Stimulated activated CD8-positive, alpha-beta memory T cell treated with anti-CD3 and anti-CD28 coated beads, Interleukin-4, amount 100 ng/mL, for 24 hours (primary cell): ENCODE measurements at places on chromosomes 3 and 15.

- no peak for DNase-seq
Measured at GRCh38 chr3:157589211-157589610, 86.0 kb upstream of the VEPH1 start.

DNA sequence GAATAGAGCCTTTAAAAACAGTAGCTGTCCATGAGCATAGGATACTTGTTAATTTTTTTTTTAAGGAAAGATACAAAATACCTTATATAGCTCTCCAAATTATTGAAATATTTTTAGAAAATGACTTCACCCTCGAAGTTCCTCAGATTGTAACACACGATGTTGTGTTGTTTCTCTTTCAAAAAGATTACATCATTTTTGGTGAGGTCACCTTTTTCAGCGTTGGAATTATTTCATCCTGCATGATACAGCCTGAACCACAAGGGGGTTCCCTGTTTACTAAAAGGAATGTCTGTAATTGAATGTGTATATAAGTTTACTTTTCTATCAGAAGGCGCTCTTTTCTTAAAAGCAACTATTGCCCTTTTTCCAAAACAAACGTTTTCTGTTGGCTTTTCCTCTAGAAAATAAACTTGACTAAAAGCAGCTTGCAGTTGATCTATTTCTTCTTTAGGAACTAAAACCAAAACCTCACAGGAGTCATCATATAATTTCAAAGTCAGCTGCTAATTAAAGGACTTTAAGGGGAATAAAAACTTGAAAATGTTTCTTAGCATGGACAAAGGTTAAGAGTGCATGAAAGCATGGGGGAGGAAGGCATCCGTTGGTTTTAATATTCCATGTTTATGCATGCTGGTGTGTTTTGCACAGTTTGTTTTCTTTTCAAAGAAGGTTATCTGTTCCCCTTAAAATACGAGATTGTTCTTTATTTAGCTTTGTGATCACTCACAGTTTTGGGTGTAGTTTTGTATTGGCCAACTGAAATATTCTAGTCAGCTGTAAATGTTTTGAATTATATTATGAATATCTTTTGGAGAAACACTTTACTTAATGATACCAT lies 29.4 kb downstream of the LYSMD4 start:
- no peak for DNase-seq

DNA sequence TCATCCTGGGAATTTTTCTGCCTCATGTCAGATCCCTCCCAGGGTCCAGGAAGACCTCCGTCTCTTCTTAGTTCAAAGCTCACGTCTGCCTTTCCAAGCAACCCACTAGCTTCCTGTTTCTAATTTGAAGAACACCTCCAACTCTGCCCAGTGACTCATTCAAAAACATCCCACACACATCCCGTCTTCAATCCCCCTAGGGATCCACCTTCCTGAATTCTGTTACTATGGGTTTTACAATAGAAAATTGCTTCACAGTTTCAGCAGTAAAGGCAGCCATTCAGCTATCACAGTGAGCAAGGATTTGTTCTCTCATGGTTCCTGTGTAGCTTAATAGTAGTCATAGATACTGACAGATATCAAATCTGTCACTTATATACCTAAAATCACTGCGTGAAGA lies 308.3 kb upstream of the CCDC54 start:
- no peak for DNase-seq

GRCh38 chr3:9339761-9340471 lies 22.9 kb upstream of the THUMPD3 start:
- DNase-seq, result no peak

- no peak for DNase-seq
Measured at GRCh38 chr15:70127770-70128413, 30.2 kb upstream of the TLE3 start.

GRCh38 chr3:45841420-45841756 lies 531 bp downstream of the LZTFL1 start:
- no peak for DNase-seq

DNA sequence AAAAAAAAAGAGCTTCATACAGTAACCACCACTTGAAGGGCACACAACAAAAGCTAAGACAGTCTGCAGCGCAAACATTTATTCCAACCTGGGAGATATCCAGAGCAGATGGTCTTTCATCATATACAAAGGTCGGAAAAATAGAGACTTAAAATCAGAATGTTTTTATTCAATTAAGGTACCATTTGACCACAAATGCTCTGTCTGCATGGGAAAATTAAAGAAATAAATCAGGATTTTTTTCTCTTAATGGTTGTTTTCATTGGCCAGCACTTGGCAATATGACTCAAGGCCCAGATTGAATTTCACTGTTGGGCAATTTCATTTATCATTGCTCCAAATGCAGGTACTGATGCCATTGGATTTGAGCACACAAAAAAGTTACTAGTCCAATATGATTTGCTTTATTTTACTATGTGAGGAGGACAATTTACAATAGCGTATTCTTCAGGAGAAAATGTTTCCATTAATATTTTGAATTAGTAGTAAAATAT lies 145.9 kb upstream of the AGTR1 start:
- DNase-seq, result no peak

GRCh38 chr3:147864754-147865354 lies 455.7 kb downstream of the ZIC1 start:
- DNase-seq, result no peak
